Endothelial cell (in vitro differentiated cells): ENCODE measurements at places on chromosomes 5 and 9. TPM values are rescaled to one million over a fixed set of nuclear protein-coding genes. Genes with fewer than 3 reads are reported as not detected.

- DNase-seq: no peak
These were observed 1060.5 kb upstream of the DMAC1 start for GRCh38 chr9:8860086-8860485.

ARL14EPL gene
- not detected for total RNA-seq

- DNase-seq: no peak
These were observed 208.6 kb downstream of the FBN2 start for GRCh38 chr5:128329386-128329939.

SLC4A9 gene
- total RNA-seq: 0.23 TPM

- DNase-seq: no peak
These were observed 472.1 kb upstream of the TNC start for GRCh38 chr9:115590011-115590410.
